ENCODE measurements at places on chromosomes 11 and 22.

DNA sequence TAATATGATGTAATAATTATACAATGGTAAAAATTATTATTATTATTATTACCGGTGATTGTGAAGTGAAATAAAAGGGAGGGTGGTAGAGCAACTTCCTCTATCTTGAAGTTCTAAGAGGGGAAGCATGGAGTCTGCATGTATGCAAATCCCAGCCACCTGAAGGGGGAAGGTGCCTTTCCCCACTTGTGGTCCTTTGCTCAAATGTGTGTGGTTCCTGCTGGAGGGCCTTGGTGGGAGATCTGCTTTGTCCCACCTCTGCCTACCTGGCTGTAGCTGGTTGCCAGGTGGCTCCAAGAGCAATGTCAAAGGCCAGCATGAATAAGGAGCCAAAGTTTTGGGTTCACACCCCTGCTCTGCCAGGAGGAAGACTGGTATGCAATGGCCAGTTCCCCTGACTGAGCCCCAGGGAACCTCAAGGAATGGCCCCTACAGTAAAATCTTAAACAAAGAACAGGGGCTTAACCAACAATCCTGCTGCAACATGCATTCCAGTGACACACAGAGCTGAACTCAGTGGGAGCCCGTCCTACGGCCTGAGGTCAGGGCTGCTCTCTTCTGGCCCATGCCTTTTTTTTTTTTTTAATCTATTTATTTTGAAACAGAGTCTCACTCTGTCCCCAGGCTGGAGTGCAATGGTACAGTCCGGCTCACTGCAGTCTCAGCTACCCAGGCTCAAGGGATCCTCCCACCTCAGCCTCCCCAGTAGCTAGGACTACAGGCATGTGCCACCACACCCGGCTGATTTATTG, 8.5 kb downstream of the TMEM132A start:
- no peak for DNase-seq

DNA sequence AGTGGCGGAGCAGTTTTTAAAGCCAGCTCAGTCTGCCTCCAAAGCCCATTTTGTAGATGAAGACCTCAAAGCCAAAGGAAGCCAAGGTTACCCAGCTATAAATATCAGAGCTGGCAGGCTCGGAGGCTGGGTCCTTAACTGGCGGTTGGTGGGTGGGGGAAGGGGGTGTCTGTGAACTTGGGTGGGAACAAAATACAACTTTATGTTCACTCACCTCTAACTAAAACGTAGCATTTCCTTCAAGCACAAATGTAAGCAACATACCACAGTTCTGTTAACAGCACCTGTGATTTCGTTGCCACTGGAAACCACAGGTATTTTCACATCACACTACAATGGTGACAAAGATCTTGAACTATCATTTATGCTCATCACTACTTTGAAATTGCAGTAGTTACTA, 99.7 kb upstream of the SYT13 start:
- no peak for DNase-seq

GRCh38 chr22:49186762-49187161, 640.9 kb downstream of the BRD1 start:
- DNase-seq: no peak

DNA sequence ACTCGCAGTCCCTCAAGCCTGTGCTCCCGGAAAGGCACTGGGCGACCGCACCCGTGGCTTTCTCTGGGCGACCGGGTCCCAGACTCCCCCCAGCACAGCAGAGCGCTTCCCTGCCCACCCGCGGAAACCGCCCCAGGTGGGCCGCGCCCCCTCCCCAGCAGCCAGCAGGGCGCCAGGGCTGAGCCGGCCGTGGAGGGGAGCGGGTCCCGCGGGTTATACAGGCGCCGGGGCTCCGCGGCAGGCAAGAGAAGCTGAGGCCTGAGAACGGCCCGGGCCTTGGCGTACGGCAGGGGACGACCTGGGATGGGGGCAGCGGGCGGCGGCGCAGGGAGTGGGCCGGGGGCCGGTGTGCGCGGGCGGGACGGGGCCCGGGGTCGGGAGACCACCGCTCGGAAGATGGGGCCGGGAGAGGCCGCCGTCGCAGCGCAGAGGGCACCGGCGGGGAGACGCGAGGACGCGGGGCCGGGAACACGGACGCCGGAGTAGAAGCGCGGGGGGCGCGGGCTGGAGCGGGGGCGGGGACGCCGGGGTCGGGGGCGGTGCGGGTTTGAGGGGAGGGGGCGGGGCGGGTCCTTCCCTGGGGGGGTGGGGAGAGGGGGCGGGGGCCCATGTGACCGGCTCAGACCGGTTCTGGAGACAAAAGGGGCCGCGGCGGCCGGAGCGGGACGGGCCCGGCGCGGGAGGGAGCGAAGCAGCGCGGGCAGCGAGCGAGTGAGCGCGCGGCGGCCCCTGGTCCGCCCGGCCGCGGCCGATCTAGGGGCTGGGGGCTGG, at the start of gene MDK:
Gene MDK, plus strand, starts transcription at position 622 of the 771 bp plus-strand sequence. CDS start 389 bp downstream, outside the sequence.
- no peak for DNase-seq

All from HTR-8/SVneo (cell line).